ENCODE measurements at places on chromosomes 12 and 14.

- no peak for DNase-seq
Observed at GRCh38 chr12:96368233-96368632, 32.0 kb downstream of the CDK17 start.

DNA sequence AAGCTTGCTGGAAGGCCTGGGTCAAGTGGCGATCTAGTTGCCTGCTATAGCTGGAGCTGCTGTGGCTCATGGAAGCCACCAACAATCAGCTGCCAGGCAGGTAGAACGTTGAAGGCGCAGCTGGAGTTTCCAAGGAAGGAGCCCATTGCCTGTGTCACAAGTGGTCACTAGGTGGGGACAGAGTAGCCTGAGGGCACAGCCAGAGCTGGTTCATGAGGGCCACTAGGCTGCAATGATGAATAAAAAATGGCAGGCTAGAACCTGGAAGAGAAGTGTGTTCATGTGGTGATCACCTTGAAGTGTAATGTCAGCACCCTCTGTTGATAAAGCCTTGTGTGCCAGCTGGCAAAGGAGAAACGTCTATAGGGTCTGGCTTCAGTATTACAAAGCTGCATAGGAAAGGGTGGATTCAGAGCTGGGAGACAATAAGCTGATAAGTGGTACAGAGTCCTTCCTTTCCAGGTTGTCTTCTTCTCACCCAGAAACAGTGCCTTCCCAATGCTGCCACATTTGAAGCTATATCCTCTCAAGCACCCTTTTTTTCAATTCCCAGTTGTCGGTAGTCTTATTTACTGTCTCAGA is 165.8 kb downstream of the EMP1 start:
- DNase-seq, result peak; percentile 23

GRCh38 chr12:71162832-71163763 is 5.3 kb upstream of the TSPAN8 start:
- no peak for DNase-seq

GRCh38 chr14:64704743-64705380 is 638 bp downstream of the PLEKHG3 start:
- DNase-seq, result no peak

DNA sequence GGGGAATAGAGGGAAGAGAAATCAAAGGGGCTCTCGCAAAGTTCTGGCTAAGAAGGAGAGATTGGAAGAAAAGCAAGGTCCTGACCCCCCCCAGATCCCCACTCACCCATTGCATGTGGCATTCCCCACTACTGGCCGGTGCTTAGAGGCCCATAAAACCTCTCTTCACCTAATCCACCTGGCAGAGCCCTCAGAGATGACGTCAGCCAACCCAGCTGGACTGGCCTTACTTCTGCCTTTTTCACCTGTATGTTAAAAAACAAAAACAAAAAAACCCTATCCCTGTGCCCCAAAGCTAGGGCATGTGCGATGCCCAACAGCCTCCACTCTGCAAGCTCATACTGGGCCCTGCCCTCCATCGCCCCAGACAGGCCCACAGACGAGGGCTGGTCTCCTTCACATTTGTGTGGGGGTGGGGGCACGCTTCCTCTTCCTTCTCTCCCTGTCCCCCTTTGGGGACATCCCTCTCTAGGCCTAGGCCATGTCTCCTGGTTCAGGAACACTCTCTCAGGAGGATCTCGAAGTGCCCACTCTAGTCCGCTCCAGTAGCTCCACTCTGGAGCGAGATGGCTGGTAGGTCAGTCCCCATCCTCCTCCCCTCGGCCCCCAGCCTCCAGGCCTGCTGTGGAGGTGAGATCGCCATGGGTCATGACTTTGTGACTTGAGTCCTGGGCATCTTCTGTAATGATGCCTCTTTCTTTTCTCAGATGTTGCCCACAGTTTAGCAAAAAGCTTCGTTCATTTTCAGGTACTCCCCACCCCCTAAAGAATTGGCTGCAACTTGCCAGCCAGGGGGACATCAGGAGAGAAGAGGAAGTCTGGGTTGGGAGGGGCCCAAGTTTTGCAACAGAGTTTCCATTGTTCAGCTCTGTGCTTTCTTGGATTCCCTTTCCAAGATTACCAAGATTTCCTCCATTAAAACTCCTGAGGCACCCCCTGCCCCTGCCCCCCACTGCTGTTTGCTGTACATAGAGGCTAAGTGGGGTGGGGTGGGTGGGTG is 37.0 kb downstream of the FIGNL2 start:
- DNase-seq, result no peak

- no peak for DNase-seq
Observed at GRCh38 chr14:74425525-74426201, 347 bp downstream of the SYNDIG1L start.

GRCh38 chr12:72522411-72522810 is 250.2 kb downstream of the TRHDE start:
- no peak for DNase-seq

DNA sequence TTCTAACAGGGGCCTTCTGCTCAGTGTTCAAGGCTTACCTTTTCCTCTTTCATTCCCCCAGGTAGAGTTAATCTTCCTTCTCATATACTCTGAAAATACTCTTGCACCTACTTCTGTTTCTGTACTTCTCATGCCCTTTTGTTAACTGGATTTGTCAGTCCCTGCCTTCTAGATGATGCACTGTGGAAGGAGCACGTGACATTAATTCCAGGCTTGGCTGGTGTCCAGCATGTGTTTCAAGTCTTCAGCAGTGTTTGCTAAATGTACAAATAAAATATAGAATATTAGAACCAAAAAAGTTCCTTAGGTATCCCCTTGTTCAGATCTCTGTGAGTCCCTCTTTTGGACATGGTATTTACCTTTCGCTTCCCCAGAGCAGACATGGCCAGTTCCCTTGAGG is 27.9 kb upstream of the EVL start:
- no peak for DNase-seq

DNA sequence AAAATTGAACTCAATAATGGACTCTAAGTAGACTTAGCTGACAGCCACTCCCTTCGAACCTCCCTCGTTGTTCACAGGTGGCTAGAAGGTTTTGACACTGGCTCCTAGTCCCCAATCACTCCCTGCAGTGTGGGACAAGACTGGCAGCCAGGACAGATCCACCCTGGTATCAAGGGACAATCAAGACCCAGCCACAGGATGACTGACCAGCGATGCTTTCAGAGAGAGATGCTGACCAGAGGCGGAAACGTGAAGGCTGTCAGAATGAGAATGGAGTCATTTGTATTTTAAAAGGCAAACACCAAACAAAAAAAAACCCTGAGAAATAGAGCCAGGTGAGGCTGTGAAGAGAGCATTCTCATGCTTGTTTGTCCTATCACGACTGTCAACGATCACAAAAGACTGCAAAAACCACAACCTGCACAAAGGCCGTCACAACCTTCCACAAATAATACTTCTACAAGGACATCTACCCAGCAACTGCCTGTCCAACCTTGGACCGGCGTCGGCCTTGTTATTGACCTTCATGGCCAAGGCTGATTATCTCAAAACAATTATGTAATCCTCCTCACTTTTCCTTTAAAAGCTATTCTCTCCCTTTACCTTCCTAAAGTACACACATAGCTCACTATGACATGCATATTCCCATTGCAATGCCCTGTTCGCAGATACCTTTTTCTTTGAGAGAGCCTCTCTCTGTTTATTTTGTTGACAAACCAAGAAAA is 13.2 kb downstream of the EIF5 start:
- DNase-seq, result no peak

DNA sequence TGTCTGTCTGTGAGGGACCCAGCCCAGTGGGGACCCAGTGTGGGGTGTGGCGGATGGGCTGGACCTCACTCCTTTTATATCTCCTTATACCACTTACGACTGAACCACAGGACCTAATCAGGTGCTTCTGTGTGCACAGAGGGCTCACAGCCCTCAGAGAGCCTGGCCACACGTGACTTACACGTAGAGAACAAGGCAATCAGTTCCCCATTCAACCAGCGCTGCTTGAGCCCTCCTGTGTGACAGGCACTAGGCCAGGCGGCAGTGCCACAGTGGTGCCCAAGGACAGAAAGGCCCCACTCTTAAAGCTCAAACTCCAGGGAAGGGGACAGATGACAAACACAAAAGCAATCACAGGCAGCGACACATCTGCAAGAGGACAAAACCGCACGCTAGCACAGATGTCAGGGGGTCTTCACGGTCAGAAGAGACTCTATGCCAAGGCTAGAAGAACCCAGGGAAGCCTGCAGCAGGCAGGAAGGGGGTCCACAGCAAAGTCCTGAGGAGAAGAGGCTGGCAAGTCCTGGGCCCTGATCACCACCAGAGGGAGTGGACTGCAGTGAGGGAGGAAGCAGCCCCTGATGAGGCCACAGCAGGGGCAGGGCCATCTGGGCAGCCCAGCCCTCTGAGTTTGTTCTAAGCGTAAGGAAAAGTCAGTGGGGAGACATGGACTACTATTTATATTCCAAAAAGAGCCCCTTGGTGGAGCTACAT is 39.3 kb downstream of the SETD3 start:
- DNase-seq, result no peak

DNA sequence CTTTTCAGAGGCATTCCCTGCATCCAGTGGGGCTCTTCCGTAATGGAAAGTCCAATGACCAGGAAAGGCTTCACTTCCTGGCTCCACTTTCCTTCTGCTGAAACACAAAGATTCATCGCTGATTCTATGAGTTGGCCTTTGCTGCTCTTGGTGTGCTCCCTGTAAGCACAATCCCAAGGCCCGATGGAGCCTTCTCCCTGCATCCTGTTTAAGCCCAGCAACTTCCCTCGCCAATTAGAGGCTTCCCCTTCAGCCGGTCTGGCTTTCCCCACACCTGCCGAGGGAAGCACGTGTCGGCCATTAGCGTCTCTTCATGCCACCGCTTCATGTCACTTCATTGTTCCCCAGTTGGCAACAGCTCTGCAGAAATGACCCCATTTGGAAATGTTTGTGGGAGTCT is 693.9 kb downstream of the MED13L start:
- no peak for DNase-seq

DNA sequence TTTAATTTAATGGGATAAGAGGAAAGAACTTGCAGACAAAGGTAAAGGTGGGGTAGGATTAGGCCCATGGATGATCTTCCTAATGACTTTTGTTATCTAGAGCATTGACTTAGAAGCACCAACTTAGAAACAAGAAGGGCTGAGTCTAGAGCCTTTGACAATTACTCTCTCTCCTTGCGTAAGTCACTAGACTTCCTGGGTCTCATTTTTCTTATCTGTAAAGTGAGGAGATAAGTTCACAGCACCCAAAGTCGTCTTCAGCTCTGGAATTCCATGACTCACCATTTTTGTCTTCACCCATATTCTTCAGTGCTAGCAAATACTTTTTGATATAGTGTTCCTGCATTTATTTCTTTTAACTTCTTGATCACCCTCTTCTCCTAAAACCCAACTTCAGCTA is 75.7 kb downstream of the SSPN start:
- DNase-seq, result no peak

DNA sequence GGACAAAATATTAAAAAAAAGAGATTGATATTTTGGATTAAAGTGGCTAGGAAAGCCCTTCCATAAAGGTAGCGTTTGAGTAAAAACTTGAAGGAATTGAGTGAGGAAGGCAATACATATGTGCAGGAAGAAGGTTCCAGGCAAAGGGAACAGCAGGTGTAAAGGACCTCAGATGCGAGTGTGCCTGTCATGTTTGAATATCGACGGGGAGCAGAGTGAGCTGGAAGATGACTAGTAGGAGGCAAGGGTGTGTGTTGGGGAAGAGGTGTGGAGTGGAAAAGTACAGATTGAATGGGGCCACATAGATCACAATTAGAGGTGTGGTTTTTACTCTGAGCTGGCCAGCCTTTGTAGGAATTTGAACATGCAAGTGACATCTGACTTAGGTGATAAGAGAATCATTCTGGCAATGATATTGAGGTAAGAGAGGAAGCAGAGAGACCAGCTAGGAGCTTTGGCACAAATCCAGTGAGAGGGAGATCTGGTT is 15.0 kb upstream of the FBXO33 start:
- DNase-seq, result no peak

- no peak for DNase-seq
Observed at GRCh38 chr12:68405343-68405781, 73.2 kb upstream of the MDM1 start.

DNA sequence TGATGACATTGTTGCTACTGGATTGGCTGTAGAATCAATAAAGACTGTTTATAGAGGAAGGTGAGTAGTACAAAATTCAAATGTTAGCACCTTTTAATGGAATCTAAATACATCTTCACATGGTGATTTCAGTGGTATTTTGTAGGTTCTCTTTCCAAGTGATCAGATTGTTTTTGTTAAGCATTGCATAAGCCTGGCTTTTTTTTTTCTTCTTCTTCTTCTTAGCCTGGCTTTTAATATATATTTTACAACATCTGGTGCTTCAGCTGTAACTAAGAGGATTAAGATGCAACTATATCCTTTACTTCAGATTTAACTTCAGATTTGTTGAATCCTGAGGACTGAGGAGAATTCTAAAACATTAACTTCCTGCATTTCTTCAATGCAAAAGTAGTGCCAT is 57.3 kb upstream of the ATF1 start:
- DNase-seq, result peak; percentile 26

GRCh38 chr14:56150645-56151345 is 32.6 kb downstream of the PELI2 start:
- DNase-seq, result no peak

GRCh38 chr12:127987199-127987901 is 279.6 kb upstream of the TMEM132C start:
- DNase-seq, result no peak

DNA sequence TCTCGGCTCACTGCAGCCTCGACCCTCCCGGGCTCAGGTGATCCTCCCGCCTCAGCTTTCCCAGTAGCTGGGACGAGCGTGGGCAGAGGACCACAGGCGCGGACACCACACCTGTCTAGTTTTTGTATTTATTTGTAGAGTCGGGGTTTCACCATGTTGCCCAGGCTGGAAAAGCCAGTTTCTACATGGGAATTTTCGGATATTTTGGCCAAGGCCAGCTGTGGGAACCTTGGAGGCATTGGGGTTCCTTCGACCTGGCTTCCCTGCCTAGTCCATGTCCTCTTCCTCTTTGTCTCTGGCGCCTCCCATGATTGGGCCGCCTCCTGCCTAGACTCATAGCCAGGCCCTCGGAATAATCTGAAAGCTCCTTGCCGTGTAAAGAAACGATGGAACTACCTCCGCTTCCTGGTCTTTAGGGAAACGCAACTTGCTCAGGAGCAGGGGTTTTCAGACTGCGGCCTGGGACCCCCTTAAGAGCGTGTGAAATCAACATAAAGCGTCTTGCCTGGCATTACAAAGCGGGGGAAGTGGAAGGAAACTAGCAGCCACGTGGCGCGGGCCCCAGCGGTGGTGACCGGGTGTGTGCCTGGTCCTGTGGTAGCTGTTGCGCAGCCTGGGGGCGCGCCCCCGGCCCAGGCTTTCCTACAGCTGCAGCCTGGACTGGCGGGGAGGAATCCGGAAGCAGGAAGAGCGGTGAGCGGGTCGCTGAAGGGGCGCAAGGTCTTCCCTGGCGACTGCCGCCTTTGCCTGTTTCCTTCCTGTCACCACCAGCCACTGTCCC is 1.4 kb upstream of the HSP90AA1 start:
- DNase-seq, result no peak

GRCh38 chr12:52036587-52037171 is 14.6 kb upstream of the NR4A1 start:
- no peak for DNase-seq

DNA sequence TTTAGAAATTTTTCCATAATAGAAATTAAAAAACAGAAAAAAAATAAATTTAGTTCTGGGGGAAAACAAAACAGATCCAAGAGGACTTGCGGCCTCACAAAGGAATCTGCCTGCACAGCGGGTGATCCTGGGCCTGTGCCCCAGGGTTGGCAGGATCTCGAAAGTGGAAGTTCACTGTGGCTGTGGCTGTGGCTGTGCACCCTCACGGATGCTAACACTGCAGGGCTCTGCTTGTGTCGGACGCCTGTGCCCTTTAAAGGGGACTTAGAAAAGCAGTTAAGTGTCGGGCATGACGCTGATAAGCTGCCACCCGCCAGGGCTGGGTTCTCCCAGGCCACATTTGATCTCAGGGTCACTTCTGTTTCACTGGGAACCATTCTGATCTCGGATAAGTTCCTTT is 209.1 kb downstream of the TTC7B start:
- DNase-seq, result no peak
